Transverse colon (tissue), 4 donors: ENCODE measurements at places on chromosomes 16 and 17. TPM values are rescaled to one million over a fixed set of nuclear protein-coding genes. Genes with fewer than 3 reads are reported as not detected.

- peak; percentile 58 for DNase-seq
These were observed at the start of gene SLC16A11 for GRCh38 chr17:7043497-7044198. TSS of gene SLC16A11 (minus strand) at chr17:7044092. CDS start at chr17:7043513, 579 bp downstream.

DNA sequence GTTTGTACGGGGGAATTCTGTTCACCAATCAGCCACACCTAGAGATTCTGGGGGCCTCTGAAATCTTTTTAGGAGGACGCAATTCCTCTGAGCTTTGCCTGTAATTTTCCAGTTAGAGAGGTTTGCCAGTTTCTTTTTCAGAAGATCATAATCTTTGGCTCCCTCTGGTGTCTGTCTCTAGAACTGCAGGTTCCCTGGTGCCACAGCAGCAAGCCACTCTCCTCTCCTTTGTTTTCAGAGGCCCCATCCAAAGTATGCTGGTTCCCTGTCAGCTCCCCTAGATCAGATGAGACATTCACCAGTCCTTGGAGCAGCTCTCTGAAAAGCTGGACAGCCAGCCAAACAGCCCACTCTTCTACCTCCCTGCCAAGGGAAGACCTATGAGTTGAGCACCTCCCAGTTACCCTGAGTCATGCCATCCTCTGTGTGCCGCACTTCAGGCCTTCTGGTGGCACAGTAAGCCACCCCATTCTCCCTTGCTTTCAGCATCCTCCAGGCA lies 36.1 kb downstream of the RNF112 start:
- peak; percentile 80 for DNase-seq

GRCh38 chr17:50205111-50205962 lies 3.9 kb upstream of the COL1A1 start:
- DNase-seq = peak; percentile 7

GRCh38 chr16:57761301-57761700 lies 25.7 kb downstream of the KATNB1 start:
- DNase-seq = no peak

GRCh38 chr17:78680436-78680835 lies 101.6 kb downstream of the CYTH1 start:
- DNase-seq = no peak

GRCh38 chr16:56776562-56776961 lies 46.6 kb downstream of the NUP93 start:
- peak; percentile 18 for DNase-seq

DNA sequence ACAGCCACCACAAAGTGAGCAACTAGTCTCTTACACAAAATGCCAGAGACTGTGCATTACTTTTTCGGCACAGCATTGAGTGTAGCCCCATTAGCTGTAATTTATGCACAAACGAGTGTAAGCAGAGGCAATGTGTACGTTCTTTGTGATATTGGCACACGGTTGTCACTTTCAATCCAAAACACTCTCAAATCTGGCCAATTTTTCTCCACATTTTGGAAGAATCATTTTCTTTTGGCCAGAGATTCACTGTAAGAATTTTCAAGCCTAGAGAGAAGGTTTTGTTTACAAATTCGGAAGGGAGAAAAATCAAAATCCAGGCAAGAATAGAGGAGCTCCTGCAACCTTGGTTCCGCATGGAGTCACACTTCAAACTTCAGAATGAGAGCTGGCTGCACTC lies 15.4 kb upstream of the KIF2B start:
- DNase-seq = no peak

DNA sequence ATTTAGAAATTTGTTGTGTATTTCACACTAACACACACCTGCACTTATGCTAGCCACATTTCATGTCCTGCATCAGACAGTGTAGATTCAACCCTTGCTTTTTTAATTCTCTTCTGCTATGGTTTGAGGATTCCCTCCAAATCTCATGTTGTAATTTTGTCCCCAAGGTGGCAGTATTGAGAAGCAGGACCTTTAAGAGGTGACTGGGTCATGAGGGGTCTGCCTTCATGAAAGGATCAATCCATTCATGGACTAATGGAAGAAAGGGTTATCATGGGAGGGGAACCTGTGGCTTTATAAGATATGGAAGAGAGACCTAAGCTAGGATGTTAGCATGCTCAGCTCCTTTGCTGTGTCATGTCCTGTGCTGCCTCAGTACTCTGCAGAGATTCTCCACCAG lies 1032.2 kb downstream of the CDH11 start:
- no peak for DNase-seq

GRCh38 chr16:72427051-72427782 lies 255.3 kb upstream of the PMFBP1 start:
- DNase-seq = no peak

DNA sequence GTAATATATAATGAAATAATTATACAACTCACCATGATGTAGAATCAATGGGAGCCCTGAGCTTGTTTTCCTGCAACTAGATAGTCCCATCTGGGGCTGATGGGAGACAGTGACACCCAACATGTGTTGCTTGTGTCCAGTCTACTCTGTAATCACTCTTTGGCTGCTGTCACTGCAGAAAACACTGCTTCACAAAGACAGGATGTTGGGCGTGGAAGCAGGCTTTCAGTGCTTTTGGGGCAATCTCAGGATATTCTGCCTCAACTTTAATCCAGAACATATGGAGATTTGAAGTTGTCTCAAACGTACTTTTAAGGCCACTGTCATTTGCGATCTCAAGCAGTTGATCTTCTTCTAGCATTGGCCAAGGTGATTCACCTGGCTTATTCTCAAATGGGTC lies 94.9 kb downstream of the CYTH1 start:
- DNase-seq = no peak

DNA sequence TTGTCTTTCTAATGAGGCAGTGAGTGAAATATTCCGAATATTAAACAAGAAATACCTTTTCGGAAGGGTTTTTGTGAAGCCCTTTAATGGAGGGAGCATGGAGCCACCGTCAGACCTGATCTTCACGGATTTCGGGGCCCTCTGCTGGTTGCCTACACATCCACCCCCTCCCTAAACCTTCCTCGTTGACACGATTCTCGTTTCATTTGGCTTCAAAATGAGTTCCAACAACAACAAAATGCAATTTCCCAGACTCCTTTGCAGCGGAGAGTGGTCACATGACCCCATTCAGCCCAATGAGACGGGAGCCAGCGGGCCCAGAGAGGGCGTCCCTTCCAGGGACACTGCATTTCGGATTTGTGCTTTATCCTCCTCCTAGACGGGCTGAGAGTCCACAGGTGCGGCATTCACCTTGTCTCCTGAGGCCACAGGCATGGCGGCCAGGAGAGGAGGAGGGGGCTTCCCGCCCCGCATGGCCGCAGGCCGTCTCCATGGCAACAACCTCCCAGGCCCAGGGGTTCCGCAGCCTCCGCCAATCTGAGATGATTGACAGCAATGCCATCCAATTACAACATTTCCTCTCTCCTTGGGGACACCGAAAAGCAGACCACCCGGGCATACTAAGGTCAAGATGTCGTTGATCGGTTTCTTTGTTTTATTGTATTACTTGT lies 259.8 kb downstream of the C16orf95 start:
- no peak for DNase-seq

DNA sequence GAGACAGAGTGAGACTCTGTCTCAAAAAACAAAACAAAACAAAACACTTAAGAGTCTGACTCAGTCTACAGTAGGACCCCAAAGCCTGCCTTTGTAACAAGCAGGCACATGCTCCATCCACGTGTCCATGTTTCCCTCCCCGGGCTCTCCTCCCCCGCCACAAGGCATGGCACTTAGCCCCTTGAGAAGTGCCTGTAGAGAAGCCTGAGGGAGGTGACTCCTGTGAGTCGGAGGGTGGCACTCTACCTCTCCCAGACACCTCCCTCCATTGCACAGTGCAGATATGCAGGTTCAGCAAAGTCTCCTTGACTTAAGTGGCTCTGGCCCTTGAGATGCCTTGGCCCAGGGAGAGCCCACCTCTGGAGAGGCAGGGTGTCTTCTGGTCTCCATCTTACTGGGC lies 6.8 kb downstream of the FHOD1 start:
- no peak for DNase-seq

The ZNF19 gene
- 30.7 TPM for total RNA-seq

The TNFRSF13B gene
- total RNA-seq = not detected

The MSRB1 gene
- 13.9 TPM for total RNA-seq

The TEKT3 gene
- not detected for total RNA-seq

The ADAMTS18 gene
- 0.20 TPM for total RNA-seq

The RRAD gene
- total RNA-seq = 15.3 TPM
